Dorsolateral prefrontal cortex (tissue), 122 donors: ENCODE measurements at places on chromosomes 4 and X. TPM values are rescaled to one million over a fixed set of nuclear protein-coding genes. Genes with fewer than 3 reads are reported as not detected.

Gene SORBS2
- total RNA-seq = 120 TPM

Gene HNRNPH2
- total RNA-seq = 66.1 TPM

Gene KCNIP4
- total RNA-seq = 58.6 TPM

Gene FAT1
- 62.7 TPM for total RNA-seq

Gene ACOT9
- total RNA-seq = 30.8 TPM

Gene PFKFB1
- total RNA-seq = 0.43 TPM

Gene DMRTC1
- 6.0 TPM for total RNA-seq

Gene CXCR3
- total RNA-seq = not detected

Gene USP17L28
- not detected for total RNA-seq

Gene PABPC1L2A
- 12.6 TPM for total RNA-seq

Gene APLN
- 5.2 TPM for total RNA-seq

Gene FUNDC1
- total RNA-seq = 25.4 TPM

Gene RBM3
- total RNA-seq = 111 TPM

Gene F8A2
- not detected for total RNA-seq

Gene GRK4
- total RNA-seq = 27.1 TPM

Gene CWH43
- not detected for total RNA-seq

Gene ETDA
- total RNA-seq = not detected

Gene ARMCX2
- 71.5 TPM for total RNA-seq

Gene AKAP4
- not detected for total RNA-seq

Gene GABRQ
- total RNA-seq = 0.84 TPM

Gene GIMD1
- not detected for total RNA-seq

Gene PI4K2B
- total RNA-seq = 3.8 TPM

Gene GNRHR
- total RNA-seq = not detected

Gene TMSB15A
- total RNA-seq = not detected

Gene RTL9
- 0.53 TPM for total RNA-seq

Gene RHOXF2
- not detected for total RNA-seq

Gene TLR7
- total RNA-seq = 3.1 TPM

Gene PHEX
- 0.73 TPM for total RNA-seq

Gene FGB
- not detected for total RNA-seq

Gene RWDD4
- total RNA-seq = 8.7 TPM

Gene TMEM31
- total RNA-seq = 1.4 TPM

Gene GPR143
- total RNA-seq = 7.3 TPM

Gene F8
- 19.9 TPM for total RNA-seq

Gene MAP7D2
- 57.8 TPM for total RNA-seq

Gene RBMX
- 121 TPM for total RNA-seq

Gene ZNF674
- total RNA-seq = 13.6 TPM

Gene KLHL34
- 0.33 TPM for total RNA-seq

Gene HSPA4L
- 58.9 TPM for total RNA-seq

Gene ERAS
- total RNA-seq = 0.84 TPM

Gene UGT2B10
- total RNA-seq = not detected

Gene NSUN7
- total RNA-seq = 1.4 TPM

Gene SPANXA2
- not detected for total RNA-seq

Gene TLL1
- total RNA-seq = 2.1 TPM

Gene LRBA
- 40.5 TPM for total RNA-seq

Gene RBM10
- total RNA-seq = 44.6 TPM

Gene LGI2
- total RNA-seq = 11.0 TPM

Gene FAM241A
- 1.7 TPM for total RNA-seq

Gene SLIT2
- 28.9 TPM for total RNA-seq

Gene TXK
- 1.2 TPM for total RNA-seq

Gene GLRA3
- total RNA-seq = 17.4 TPM

Gene SSX3
- total RNA-seq = not detected

Gene PLXNB3
- 129 TPM for total RNA-seq
